ENCODE measurements at places on chromosomes 16 and 17.

DNA sequence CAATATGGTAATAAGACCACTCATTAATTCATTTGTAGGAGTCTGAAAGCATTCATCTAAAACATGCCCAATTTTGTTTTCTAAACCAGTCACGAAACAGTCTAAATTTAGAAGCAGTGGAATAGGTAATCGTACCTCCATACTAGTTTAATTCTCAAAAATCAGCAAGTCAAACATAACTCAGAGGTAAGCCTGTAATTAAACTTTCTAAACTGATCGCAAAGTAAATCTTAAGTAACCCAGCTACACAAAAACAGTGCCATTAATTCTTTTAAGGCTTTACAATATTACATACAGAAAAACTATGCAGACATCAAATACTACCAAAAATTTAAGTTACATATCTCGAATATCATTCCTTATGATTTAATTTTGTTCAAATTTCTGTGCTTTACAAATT lies 31.4 kb downstream of the YWHAE start:
- no peak for DNase-seq

DNA sequence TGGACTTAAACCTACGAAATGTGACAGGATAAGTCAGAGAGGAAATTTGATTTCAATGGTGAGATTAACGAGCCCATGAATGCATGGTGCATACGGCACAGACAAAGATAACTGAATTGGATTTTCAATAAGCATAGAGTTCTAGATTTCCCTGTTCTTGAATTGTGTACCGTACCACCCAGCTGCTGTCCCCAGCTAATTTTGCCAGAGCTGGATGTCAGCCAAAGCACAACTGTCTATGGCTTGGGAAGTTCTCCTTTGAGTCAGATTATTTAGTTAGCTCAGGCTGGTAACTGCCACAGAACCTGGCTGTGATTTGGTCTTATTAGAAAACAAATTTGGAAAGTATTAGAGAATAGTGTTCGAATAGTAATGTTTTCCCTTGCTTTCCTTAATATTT lies 143.1 kb downstream of the CDH13 start:
- DNase-seq, result no peak

- no peak for DNase-seq
These were observed 13.9 kb upstream of the KRTAP17-1 start for GRCh38 chr17:41329279-41329948.

DNA sequence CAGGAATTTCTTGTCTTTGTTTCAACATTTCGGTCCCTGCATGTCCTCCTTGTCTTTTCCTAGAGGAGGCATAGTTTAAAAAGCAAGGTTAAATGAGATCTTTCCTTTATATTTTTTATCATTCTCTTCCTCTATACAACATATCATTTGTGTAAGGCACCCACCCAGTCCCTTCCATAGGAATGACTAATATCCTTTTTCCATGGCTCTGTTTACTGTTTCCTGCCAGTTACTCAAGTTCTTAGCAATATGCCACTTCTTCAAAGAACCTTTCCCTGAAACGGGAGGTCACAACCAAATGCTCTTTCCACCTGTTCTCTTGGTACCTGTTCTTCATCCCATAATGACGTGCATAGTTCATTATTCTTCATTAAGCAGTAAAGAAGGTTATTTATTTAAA lies 1237.1 kb upstream of the GOT2 start:
- no peak for DNase-seq

- DNase-seq, result no peak
These were observed 3.6 kb upstream of the HS3ST3B1 start for GRCh38 chr17:14297161-14297851.

DNA sequence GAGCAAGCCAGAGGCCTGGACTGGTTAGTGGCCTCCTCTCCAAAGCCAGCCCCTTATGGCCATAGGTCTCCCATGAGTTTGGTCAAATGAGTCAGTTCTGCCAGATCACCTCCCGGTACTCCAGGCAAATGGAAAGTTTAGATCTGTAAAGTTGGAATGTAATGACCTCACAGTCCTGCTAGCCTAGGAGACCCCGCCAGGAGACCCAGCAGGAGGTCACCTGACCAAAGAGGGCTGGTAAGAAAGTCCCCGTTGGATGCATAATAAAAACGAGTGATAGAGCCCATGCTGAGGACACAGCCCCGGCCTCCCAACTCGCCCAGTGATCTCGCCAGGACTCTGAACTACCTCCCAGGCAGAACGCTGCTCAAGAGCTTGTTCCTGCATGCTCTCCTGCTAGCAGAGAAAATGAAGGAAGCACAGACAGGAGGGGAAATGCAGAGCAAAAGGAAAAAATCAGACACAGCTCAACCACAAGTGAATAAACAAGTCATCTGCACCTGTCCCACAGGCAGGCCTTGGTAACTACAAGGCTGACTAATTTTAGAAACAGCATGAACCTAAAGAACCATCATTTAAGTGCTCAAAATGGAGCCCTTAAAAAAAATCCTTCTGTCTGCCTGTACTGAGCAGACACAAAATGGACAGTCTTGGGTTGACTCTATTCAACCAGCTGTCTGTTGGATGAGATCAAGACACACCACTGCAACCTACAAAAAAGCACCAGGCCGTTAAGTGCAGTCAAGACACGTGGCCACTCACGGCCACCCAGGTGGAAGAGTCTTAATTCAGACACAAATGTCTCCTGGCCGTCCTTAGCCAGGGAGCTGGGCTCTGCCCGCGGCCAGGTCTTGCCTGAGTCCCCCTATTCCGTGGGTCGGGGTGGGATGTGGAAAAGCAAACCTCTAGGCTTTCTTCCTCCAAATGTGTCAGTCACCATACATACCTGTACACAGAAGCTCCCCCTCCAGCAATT lies 9.2 kb downstream of the CDIP1 start:
- DNase-seq, result peak; percentile 24

DNA sequence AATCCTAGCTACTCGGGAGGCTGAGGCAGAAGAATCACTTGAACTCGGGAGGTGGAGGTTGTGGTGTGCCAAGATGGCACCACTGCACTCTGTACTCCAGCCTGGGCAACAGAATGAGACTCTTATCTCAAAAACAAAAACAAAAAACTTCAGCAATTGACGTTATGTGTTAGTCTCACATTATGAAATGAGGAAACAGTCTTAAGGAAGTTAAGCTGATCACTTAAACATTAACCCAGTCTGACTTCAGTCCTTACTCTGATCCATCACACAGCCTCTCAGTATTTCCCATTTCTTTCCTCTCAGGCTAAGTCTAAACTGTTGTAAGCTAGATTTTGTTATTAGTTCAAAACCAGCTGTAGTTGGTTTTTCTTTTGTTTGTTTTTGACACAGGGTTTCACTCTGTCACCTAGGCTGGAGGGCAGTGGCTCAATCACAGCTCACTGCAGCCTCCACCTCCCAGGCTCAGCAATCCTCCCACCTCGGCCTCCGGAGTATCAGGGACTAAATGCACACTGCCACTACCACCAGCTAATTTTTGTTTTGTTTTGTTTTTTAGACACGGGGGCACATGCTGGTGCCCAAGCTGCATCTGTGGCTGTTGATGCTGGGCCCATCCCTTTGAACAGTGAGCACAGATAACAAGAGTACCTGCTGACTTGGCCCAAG lies 6.3 kb downstream of the JPT1 start:
- DNase-seq, result no peak

- DNase-seq, result no peak
These were observed 73.9 kb downstream of the SPAG9 start for GRCh38 chr17:51046514-51047384.

Data from epithelial cell of prostate (primary cell).